ENCODE measurements at places on chromosomes 6 and 20.
A peak's percentile ranks its signal among the peaks of the same experiment; 100 is the strongest.

DNA sequence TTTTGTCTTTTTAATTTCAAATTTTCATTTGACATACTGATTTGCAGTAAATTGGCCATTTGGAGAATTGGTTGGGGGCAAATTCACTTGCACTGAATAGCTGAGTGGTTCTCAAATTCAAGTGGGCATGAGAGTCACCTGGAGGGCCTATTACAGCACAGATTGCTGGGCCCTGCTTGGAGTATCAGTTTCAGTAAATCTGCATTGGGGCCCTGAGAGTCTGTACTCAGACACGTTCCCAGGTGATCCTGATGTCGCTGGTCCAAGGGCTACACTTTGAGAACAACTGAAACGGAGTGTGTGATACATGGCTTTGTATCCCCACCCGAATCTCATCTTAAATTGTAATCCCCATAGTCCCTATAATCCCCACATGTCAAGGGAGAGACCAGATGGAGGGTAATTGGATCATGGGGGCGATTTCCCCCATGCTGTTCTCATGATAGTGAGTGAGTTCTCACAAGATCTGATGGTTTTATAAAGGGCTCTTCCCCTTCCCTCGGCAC lies 115.9 kb downstream of the KLHL32 start:
- DNase-seq = no peak

DNA sequence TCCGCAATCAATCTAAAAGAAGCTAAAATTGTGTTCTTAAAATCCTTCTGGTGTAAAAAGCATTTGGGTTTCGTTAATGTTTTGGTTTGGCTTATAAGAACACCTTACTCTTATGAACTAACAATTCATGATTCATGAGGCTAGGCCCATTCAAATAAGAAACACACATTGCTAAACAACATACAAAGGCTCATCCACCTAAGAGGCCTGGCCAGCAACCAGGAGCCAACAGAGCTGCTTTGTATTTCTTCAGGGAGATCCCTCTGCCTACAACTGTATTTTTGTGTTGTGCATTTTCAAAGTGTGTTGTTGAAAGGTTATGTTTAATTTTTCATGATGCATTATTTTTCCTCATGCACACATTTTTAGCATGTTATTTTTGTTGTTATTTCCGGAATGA lies 98.6 kb downstream of the PTPRK start:
- no peak for DNase-seq

- peak; percentile 66 for DNase-seq
Observed at GRCh38 chr6:16206595-16207037, 31.8 kb upstream of the GMPR start.

- no peak for DNase-seq
Observed at GRCh38 chr20:43096931-43097260, 92.8 kb downstream of the PTPRT start.

DNA sequence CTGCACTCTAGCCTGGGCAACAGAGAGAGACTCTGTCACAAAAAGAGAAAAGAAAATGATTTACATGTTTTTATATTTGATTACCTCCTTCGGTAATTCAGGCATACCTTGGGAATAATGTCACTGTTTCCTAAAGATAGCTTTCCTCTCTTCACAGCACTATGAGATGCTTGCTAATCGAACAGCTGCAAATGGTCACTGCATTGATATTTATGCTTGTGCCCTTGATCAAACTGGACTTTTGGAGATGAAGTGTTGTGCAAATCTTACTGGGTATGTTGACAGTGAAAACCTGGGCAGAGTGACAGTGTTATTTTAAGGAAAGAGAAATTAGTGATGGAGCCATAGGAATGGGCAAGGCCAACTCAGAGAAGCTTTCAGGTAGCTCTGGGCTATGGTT lies 19.6 kb downstream of the SEC23B start:
- no peak for DNase-seq

DNA sequence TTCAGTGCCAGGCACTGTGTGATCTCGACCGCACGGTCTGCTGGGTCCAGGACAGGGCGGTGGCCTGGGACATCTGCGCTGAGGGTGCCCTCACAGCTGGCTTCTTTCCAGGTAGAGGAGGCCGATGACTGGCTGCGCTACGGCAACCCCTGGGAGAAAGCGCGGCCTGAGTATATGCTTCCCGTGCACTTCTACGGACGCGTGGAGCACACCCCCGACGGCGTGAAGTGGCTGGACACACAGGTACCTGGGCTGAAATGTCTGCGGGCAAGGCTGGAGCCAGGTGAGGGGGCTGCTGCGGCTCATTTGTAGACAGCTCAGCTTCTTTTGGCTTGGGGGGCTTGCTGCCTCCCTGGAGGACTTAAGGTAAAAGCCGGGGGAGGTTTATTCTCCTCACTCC lies 26.6 kb downstream of the PYGB start:
- DNase-seq = no peak

- no peak for DNase-seq
Observed at GRCh38 chr6:4010689-4011090, 68.2 kb downstream of the FAM217A start.

DNA sequence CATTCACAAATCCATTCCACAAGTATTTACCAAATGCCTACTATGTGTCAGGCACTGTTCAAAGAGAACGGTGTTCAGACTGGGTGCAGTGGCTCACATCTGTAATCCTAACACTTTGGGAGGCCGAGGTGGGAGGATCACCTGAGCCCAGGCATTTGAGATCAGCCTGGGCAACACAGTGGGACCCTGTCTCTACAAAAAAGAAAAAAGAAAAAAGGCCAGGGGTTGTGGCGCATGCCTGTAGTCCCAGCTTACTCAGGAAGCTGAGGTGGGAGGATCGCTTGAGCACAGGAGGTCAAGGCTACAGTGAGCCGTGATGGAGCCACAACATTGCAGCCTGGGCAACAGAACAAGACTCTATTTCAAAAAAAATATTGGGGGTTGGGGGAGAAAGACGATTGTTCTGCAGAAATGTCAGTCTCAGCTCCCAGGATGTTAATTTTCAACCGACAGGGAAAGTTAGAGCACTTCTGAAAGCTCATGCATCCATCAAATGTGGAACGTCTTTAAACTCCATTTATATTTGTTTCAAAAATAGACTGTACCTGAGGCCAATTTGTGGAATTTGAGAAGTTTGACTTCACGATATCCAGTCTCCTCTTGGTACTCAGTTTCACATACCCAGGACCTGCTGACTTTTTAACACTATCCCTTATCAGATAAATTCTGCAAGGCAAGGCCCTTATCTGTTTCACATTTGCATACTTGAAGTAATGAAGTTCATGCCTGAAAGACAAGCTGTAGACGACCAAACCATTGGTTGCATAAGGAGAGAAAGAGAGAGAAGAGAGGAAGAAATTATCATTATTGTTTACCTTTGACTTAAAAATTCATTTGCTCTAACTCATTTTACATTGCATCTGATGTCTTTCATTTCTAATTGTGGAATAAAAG lies 14.8 kb upstream of the BTN3A2 start:
- no peak for DNase-seq

- DNase-seq = no peak
Observed at GRCh38 chr20:23629017-23629541, 8.7 kb downstream of the CST3 start.

GRCh38 chr6:153150752-153151440 lies 19.8 kb upstream of the RGS17 start:
- DNase-seq = no peak

- DNase-seq = no peak
Observed at GRCh38 chr6:4370066-4370465, 234.7 kb upstream of the ECI2 start.

- DNase-seq = no peak
Observed at GRCh38 chr6:25499615-25500235, 152.3 kb upstream of the SCGN start.

GRCh38 chr6:44921798-44922197 lies 406.3 kb upstream of the RUNX2 start:
- DNase-seq = no peak

DNA sequence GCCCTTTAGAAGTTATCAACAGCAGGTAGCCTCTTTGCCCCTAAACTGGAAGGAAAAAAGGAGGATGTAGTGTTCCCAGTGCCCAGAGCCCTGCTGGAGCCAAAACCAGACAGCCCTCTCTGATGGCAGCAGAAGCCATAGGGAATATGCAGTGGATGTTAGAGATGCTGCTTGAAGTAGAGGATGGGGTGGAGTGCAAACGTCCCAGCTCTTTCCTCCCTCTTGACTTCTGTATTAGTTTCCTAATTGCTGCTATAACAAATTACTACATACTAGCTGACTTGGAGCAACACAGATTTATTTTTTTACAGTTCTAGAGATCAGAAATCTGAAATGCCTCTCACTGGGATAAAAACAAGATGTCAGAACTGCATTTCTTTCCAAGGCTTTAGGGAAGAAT lies 12.5 kb upstream of the CD2AP start:
- DNase-seq = no peak

DNA sequence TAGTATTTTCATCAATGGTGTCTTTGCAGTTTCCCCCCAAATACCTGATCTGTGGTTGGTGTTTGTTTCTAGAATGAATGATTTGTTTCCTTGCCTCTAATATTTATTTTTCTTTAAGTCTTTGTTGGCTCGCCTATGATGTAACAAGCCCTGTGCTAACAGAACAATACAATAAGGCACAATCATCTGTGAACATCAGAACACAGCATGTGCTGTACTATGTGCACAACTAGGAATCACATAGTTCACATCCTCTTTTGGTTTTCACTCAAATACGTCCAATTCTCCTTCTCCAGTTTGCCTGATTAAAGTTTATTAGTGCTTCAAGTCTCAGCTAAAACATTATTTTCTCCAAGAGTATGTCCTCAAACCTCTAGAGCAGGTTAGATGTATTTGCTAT lies 613.1 kb downstream of the EPHA7 start:
- DNase-seq = no peak

DNA sequence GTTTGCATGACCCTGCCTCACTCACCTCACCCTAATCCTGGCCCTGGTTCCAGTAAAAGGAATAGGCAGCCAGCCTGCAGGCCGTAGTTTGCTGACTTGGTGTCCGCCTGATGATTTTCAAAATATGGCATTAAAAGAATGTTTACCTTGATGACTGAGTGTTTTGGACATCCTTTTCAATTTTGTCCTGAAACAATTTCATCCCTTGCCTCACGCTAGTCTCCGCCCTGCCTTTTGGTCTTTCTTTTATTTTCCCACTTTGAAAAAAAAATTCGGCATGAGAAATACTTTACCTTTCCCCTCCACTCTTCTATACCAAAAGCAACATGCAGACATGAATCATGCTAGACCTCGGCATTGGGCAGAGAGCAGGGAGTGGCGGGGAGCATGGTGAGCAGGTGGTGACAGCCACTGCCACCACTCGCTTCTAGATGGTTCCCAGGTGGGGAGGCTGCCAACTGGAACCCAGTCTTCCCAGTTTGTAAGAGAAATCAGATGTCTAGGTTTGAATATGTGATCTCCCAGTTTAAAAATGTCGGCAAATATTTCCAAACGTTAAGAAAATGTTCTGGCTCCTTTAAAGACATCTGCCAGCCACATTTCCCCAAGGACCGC lies 9.4 kb downstream of the CD40 start:
- no peak for DNase-seq

GRCh38 chr6:137906020-137906472 lies 39.0 kb downstream of the TNFAIP3 start:
- DNase-seq = no peak

DNA sequence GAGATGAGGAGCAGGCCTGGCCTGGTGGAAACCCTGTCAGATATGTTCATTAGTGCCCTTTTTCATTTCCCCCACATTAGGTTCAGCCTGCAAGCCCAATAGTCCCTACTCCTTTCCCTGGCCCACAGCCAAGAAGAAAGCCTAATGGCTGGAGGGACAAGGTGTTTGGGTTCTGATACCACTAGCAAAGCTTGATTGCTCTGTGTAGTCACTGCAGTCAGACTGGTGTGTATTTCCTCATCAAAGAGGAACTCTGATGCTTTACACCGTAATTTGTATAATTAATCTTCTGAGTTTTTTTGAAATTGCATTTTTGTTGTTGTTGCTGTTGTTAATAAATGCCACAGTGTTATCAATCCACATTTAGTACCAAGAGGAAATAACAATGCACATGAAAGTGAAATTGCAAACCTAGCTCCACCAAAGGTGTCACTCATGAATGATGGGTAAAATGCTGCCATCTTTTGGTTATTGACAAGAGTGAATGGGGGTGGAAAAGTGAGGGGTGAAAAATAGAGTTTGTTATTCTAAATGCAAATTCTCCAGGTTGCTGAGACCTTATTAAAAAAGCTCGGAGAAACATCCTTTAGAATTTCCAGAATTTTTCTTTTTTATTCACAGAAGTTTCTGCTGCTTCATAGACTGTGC lies 320.2 kb upstream of the POU3F2 start:
- DNase-seq = no peak

- DNase-seq = no peak
Observed at GRCh38 chr6:149031859-149032598, 285.2 kb downstream of the UST start.

Measured in frontal cortex (tissue), 4 donors.